T-cell (primary cell): ENCODE measurements at places on chromosomes 2 and 18.
A peak's percentile ranks its signal among the peaks of the same experiment; 100 is the strongest.

DNA sequence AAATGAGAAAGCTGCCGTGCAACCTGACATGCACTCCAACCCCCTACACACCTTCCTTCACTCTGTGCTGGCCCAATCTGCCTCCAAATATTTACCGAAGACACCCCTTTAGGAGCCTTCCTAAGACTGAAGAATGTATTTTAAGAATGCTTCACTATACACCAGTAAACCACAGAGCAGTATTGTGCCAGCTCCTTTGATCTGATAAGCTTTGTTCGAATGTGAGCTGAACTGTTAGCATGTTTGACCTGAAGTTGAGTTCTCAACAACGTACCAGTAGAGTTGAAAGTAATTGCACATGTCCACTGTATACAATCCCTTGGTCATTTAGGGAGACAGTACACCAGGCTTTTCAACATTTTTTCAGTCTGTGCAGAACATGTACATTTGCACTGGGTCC, 259.2 kb downstream of the TGIF1 start:
- H3K36me3 ChIP-seq = no peaks in the 10 kb centered on the region
- H3K27me3 ChIP-seq = peaks cover 9% of the 10 kb centered on the region
- DNase-seq = no peak
- no peak overlapping the region for H3K4me3 ChIP-seq
- H3K27ac ChIP-seq = no peak overlapping the region
- H3K4me1 ChIP-seq = no peaks in the 10 kb centered on the region

GRCh38 chr2:210442457-210442856, 34.1 kb downstream of the LANCL1 start:
- H3K4me1 ChIP-seq = no peaks in the 10 kb centered on the region
- peaks cover 4% of the 10 kb centered on the region for H3K36me3 ChIP-seq
- H3K4me3 ChIP-seq = no peak overlapping the region
- DNase-seq = no peak
- no peak overlapping the region for H3K27ac ChIP-seq

DNA sequence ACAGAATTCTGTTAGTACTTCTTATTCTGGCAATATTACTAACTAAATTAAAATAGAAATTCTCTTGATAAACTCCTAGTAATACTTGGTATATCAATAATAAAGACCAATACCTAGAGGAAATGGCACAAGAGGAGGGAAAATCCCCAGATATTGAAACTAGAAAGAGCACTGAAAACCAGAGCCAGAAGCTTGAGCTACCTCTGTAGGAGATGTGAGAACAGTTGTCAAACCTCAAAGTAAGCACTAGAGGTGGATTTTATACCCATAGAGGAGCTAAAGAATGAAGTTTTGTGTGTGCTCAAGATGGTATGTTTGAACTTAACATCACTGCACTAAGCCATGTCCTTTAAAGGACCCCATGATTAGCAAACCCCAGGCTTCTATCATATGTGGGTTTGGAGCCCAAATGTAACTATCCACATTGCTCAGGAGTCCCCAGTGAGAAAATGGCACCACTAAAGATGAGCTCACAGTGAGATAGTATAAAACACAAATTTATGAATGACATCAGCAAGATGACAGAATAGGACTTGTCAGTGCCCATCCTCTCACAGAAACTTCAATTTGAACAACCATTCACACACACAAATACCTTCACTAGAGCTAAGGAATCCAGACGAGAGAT, 122.1 kb downstream of the PKP4 start:
- no peaks in the 10 kb centered on the region for H3K4me1 ChIP-seq
- no peak overlapping the region for H3K4me3 ChIP-seq
- DNase-seq = no peak
- no peaks in the 10 kb centered on the region for H3K36me3 ChIP-seq
- no peak overlapping the region for H3K27ac ChIP-seq

DNA sequence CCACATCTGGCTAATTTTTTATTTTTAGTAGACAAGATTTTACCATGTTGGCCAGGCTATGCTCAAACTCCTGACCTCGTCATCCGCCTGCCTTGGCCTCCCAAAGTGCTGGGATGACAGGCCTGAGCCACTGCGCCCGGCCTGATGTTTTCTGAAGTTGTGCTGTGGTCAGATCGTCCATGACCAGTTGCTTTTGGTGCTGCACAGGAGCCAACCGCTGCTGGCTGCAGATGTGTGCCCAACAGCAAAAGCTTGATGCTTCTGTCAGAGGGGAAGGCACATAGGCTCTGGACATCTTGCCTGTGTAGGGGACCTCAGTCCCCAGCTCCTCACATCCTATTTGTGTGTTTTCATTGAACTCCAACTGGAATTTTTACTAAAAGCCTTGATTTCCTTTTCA, 218.3 kb downstream of the AGAP1 start:
- H3K36me3 ChIP-seq = no peaks in the 10 kb centered on the region
- no peak overlapping the region for H3K27ac ChIP-seq
- DNase-seq = no peak
- H3K27me3 ChIP-seq = no peaks in the 10 kb centered on the region

- no peaks in the 10 kb centered on the region for H3K36me3 ChIP-seq
- no peak overlapping the region for H3K4me3 ChIP-seq
- DNase-seq = no peak
- no peaks in the 10 kb centered on the region for H3K4me1 ChIP-seq
- H3K27ac ChIP-seq = no peak overlapping the region
Observed at GRCh38 chr2:119202610-119203310, 20.9 kb upstream of the STEAP3 start.

GRCh38 chr18:37698508-37699040, 133.0 kb upstream of the CELF4 start:
- no peak for DNase-seq
- H3K4me3 ChIP-seq = no peak overlapping the region
- H3K4me1 ChIP-seq = no peaks in the 10 kb centered on the region

GRCh38 chr2:150389447-150389846, 98.0 kb downstream of the RND3 start:
- no peak for DNase-seq
- H3K4me1 ChIP-seq = no peaks in the 10 kb centered on the region
- no peaks in the 10 kb centered on the region for H3K36me3 ChIP-seq
- H3K4me3 ChIP-seq = no peak overlapping the region
- no peaks in the 10 kb centered on the region for H3K27me3 ChIP-seq

GRCh38 chr18:79283131-79283810, 112.5 kb upstream of the NFATC1 start:
- H3K4me1 ChIP-seq = no peaks in the 10 kb centered on the region
- no peaks in the 10 kb centered on the region for H3K27me3 ChIP-seq
- no peak for DNase-seq
- no peak overlapping the region for H3K4me3 ChIP-seq
- no peak overlapping the region for H3K27ac ChIP-seq
- peaks cover 23% of the 10 kb centered on the region for H3K36me3 ChIP-seq

DNA sequence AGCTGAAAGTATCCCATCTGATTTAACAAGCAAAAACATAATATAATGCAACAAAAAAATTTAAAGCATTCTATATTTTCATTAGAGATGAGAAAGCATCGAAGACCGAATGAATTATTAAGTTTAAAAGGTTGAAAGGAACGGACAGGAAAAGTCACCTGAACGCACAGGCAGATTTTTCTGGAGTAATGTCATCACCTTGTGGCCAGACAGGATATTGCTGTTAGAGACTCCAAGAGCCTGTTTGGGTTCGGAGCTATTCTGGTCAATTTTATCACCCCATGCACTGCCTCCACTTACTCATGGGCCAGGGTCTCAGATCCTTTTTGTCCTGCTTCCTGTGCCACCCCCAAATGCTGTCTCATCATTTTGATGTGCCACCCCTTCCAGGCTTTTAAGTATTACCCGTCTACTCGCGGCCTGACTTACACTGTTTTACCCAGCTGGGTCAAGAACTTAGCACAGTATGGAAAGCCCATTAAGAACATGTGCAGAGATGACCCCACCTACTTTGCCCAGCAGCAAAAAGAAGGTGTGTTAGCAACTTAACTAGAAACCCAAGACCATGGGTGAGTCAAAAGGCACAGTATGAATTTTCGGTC, 27.3 kb downstream of the GKN2 start:
- H3K36me3 ChIP-seq = no peaks in the 10 kb centered on the region
- H3K4me1 ChIP-seq = no peaks in the 10 kb centered on the region
- no peaks in the 10 kb centered on the region for H3K27me3 ChIP-seq

DNA sequence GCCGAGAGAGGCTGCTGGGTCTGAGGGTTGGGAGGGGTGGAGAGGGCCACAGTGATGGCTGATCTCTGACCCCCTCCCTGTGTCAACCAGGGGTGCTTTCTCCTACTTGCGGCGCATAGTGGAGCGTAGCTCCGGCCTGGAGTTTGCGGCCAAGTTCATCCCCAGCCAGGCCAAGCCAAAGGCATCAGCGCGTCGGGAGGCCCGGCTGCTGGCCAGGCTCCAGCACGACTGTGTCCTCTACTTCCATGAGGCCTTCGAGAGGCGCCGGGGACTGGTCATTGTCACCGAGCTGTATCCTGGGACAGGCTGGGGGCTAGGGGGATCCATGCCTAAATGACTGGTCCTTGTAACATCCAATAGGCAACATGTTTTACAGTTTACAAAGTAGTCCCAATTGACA, 20.9 kb upstream of the GMPPA start:
- H3K27me3 ChIP-seq = peaks cover 4% of the 10 kb centered on the region
- DNase-seq = no peak

GRCh38 chr2:204510709-204511420, 34.4 kb upstream of the PARD3B start:
- no peaks in the 10 kb centered on the region for H3K27me3 ChIP-seq
- H3K36me3 ChIP-seq = no peaks in the 10 kb centered on the region
- no peak overlapping the region for H3K27ac ChIP-seq
- H3K4me1 ChIP-seq = no peaks in the 10 kb centered on the region
- no peak for DNase-seq
- H3K4me3 ChIP-seq = no peak overlapping the region

- no peaks in the 10 kb centered on the region for H3K36me3 ChIP-seq
- no peak overlapping the region for H3K27ac ChIP-seq
- no peaks in the 10 kb centered on the region for H3K4me1 ChIP-seq
- H3K4me3 ChIP-seq = no peak overlapping the region
Observed at GRCh38 chr2:147829106-147829505, 15.7 kb upstream of the ACVR2A start.

- H3K27ac ChIP-seq = peak overlapping the region; percentile 83
- H3K27me3 ChIP-seq = no peaks in the 10 kb centered on the region
- H3K4me3 ChIP-seq = no peak overlapping the region
- H3K4me1 ChIP-seq = peaks cover 29% of the 10 kb centered on the region
Observed at GRCh38 chr2:68733365-68733764, 1.2 kb upstream of the ARHGAP25 start.

- no peaks in the 10 kb centered on the region for H3K36me3 ChIP-seq
- DNase-seq = no peak
- H3K4me3 ChIP-seq = no peak overlapping the region
Observed at GRCh38 chr2:2101924-2102323, 229.2 kb downstream of the MYT1L start.

DNA sequence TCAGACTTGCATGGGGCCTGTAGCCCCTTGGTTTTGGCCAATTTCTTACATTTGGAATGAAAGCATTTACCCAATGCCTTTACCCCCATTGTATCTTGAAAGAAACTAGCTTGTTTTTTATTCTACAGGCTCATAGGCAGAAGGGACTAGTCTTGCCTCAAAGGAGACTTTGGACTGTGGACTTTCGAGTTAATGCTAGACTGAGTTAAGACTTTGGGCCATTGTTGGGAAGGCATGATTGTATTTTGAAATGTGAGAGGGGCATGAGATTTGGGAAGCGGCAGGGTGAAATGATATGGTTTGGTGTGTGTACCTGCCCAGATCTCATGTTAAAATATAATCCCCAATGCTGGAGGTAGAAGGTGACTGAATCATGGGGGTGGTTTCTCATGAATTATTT, 13.4 kb upstream of the WDR75 start:
- H3K4me3 ChIP-seq = no peak overlapping the region
- no peaks in the 10 kb centered on the region for H3K36me3 ChIP-seq
- H3K27ac ChIP-seq = no peak overlapping the region
- no peaks in the 10 kb centered on the region for H3K27me3 ChIP-seq

GRCh38 chr2:107511970-107512789, 314.5 kb upstream of the RGPD4 start:
- no peak overlapping the region for H3K4me3 ChIP-seq
- H3K27ac ChIP-seq = no peak overlapping the region
- H3K27me3 ChIP-seq = no peaks in the 10 kb centered on the region
- DNase-seq = no peak
- H3K36me3 ChIP-seq = no peaks in the 10 kb centered on the region

GRCh38 chr2:60525899-60526298, 27.6 kb downstream of the BCL11A start:
- H3K4me3 ChIP-seq = no peak overlapping the region
- no peak overlapping the region for H3K27ac ChIP-seq
- DNase-seq = no peak
- H3K36me3 ChIP-seq = no peaks in the 10 kb centered on the region

- peaks cover 39% of the 10 kb centered on the region for H3K4me1 ChIP-seq
- no peak overlapping the region for H3K4me3 ChIP-seq
- peak; percentile 52 for DNase-seq
- H3K36me3 ChIP-seq = peaks cover 5% of the 10 kb centered on the region
Observed at GRCh38 chr2:172496160-172496608, 59.7 kb upstream of the PDK1 start.

DNA sequence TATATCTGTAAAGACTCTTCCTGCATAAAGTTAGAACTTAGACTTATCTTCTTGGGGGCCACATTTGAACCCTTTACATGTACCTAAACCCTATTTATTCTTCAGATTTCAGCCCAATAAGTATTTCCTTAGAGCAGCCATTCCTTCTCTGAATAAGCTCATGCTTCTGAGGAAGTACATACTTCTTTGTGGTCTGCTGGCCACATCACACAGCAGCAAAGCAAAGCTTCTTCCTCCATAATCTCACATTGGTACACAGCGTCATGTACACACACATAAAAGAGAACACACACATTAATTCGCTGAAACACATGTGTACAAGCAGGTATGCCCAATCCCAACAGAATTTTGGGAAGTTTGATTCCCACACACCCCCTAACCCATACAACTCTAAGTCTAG, 331.0 kb downstream of the CDH2 start:
- no peak for DNase-seq
- H3K36me3 ChIP-seq = no peaks in the 10 kb centered on the region
- H3K27ac ChIP-seq = no peak overlapping the region
- H3K4me1 ChIP-seq = no peaks in the 10 kb centered on the region
- no peaks in the 10 kb centered on the region for H3K27me3 ChIP-seq
- H3K4me3 ChIP-seq = no peak overlapping the region

DNA sequence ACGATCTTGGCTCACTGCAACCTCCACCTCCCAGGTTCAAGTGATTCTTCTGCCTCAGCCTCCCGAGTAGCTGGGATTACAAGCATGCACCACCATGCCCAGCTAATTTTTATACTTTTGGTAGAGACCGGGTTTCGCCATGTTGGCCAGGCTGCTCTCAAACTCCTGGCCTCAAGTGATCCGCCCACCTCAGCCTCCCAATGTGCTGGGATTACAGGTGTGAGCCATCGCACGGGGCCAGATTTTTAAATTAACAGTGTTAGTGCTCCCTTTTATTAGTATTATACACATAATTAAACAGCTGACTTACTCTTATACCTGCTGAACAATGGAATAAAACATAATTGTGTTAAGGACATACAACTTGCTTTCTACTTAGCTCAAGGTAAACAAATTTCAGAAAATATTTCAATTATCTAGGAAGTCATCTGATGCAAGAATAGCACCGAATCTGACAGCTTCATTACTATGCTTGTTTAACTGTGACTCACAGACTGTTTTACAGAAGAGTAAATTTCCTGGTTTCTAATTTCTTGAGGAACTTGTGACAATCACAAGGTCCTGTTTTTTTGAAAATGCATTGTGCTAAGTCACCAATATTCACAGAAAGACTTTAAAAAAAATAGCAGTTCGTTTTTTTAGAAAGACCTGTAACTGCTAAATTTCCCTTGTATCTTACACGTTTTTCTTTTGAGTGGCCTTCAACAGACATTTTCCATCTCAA, 51.2 kb downstream of the SPIRE1 start:
- no peak overlapping the region for H3K27ac ChIP-seq
- no peak overlapping the region for H3K4me3 ChIP-seq
- no peak for DNase-seq
- no peaks in the 10 kb centered on the region for H3K36me3 ChIP-seq
